ENCODE measurements at places on chromosomes 1 and 21. TPM values are rescaled to one million over a fixed set of nuclear protein-coding genes. Genes with fewer than 3 reads are reported as not detected.

PTPN22 gene
- total RNA-seq = 5.2 TPM

FCGR2B gene
- 11.6 TPM for total RNA-seq

RGS13 gene
- total RNA-seq = 0.62 TPM

CNST gene
- 37.2 TPM for total RNA-seq

Data from ureter (tissue), 1 donor.